Trophoblast cell (in vitro differentiated cells and primary cell): ENCODE measurements at places on chromosomes 3 and 15.
A peak's percentile ranks its signal among the peaks of the same experiment; 100 is the strongest.

GRCh38 chr15:31867536-31868442 lies 162.5 kb upstream of the CHRNA7 start:
- DNase-seq = peak; percentile 32

DNA sequence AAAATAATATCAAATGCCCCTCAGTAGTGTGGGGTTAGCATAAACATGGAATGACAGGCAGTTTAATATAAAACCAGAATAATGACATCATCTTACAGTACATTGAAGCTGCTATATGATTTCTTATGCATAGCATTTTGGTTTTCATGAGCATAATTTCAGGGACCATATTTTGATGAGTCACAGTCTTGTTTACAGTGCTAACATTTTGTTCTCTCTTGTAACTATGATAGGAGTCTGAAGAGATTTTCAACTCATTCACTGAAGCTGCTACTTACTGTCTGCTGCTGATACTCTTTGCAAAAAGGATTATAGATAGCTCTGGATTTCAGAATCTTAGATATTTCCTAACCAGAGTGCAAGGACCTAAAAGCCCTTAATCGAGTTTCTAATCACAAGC lies 92.6 kb upstream of the CCDC54 start:
- peak; percentile 51 for DNase-seq

DNA sequence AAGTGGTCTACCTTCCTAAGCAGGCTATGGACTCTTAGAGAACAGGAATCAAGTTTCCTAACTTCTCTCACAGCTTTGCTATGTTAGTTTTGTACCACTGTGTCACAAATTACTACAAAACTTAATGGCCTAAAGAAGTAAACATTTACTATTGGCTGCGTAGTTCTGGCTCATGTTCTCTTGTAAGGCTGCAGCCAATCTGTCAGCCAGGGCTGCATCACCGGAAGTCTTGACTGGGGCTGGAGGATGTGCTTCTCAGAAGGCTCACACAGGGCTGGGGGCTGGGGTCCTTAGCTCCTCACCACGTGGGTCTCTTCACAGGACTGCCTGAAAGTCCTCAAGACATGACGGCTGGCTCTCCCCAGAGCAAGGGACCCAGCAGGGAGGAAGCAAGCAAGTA lies 15.5 kb downstream of the STIMATE start:
- no peak for DNase-seq

DNA sequence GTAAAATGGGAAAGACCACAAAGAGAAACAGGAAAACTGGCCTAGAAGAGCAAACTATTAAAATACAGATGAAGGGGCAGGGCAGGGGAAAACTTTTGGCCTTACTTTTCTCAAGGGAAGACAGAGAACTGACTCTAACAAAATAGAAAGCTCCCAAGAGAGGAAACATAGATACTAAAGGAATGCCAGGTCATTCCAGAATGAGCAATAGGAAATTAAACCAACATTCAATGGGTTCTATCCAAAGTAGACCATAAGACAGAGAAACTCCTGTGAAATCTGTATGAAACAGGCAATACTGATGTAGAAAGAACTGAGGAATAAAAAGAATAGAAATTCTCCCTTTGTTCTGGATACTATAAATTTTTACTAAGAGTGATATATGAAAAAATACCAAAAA lies 491.8 kb downstream of the MECOM start:
- no peak for DNase-seq

- DNase-seq = peak; percentile 41
These were observed 11.5 kb downstream of the CCDC80 start for GRCh38 chr3:112629425-112629824.
